Sciatic nerve (tissue), 2 donors: ENCODE measurements at places on chromosomes 13 and 19.

DNA sequence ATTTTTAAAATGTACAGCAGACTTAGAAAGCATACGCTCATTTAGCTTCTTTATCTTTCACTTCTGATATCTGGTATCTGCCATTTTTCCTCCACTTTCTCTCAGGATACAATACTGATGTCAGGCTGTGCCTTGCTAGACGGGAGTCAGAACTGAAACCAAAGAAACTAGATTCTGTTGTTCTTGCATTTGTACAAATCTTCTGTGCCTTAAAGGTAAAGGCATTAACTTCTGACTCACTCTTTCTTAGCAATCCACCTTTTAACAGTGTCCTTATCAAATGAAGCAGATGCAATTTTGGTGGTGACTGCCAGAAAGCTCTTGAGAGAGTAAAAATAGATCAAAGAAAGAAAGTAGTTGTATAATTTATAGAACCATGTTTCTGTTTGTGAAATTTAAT is 370.4 kb downstream of the PCDH20 start:
- no peak for DNase-seq

GRCh38 chr13:87536499-87536898 is 134.7 kb upstream of the SLITRK5 start:
- no peak for DNase-seq

DNA sequence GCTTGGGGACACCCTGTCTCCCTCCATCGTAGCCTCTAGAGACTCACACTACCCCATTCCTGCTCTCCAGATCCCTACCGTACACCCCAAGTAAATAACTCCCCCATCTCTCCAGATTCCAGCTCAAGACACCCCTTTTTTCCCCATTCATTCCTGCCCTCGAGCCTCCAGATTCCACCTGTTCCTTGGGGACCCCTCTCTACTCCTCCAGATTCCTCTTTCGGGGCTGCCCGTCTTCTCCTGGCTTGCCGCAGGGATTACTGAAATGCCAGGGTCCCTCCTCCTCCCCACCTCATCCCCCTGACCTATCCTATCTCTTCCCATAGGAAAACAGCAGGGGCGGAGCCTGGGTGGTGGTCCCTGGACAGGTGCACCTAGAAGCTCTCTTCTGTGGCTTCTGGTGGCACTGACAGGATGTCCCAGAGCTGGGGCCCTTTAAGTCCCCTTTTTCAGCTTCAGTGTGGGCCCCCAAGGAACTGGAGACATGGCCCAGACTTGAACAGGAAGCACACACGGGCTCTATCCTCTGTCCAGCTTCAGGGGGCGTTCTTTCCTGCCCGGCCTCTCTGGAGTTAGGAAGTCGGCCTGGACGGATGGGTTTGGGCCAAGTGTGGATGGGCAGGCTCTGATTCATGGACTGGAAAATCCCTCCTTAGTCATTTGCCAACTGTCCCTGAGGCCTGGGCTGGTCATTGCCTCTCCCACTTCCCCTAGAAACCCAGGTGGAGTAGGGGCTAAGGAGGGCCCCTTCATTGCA is 1.2 kb downstream of the ZSWIM4 start:
- DNase-seq: peak; percentile 78

DNA sequence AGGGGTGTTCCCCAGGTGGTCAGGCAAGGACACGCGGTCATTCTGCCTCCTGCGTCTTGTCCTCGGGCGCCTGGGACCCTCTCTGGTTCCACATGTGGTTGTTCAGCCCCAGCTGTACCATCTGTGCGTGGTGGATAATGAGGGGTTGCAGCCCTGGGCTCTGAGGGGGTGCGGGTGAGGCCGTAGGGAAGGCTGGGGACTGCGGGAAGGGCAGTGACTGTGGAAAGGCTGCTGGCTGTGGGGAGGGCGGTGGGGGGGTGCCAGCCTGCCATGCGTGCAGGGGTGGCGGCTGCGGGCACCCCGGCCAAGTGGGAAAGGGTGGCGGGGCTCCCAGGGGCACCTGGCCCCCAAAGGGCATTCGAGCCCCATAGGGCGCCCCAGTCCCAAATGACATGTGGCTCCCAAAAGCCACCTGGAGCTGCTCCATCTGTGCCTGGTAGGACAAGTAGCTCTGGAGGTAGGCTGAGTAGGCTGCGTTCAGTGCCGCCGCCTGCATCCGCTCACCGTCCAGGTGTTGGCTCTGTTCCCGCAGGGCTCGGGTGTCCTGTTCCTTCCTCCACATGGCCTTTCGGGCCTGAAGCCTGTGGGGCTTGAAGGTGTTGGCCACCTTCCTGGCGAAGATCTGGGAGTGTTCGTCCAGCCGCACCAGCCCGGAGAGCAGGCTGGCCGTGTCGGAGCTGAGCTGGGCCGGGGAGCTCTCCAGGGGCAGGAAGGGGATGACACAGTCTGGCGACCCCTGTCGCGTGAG is 15.1 kb downstream of the TICAM1 start:
- DNase-seq: no peak

- no peak for DNase-seq
These were observed 28.5 kb downstream of the SLITRK1 start for GRCh38 chr13:83853771-83854170.

DNA sequence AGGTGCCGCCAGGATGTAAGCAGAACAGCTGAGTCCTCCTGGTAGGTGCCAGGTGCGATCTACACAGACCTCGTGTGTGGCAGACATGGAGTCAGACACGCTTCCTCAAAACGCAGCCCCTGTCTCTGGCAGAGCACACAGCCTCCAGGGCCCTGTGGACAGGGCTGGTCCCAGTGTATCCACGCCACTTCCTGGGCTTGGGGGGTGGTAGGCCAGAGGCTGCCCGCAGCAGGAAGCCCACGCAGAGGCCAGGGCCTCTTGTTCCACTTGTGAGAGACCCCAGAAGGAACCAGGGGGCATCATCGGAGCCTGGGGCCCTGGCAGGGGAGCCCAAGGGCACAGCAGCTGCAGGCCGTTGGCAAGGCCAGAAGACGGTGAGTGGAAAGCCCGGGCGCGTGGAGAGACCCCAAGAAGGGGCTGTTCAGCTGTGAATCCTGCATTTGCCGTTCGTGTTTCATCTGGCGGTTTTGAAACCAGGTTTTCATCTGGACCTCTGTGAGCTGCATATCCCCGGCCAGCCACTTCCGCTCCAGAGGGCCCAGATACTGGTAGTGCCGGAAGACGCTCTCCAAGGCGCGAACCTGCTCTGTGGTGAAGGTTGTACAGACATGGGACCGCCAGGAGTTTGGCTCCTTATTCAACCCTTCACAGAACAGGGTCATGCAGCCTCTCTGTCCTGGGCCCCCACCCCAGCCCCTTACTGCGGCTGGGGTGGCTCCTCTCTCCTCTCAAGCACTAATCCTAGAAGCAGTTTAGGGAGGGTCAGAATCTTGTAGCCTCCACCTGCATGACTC is 25.1 kb upstream of the SLITRK1 start:
- DNase-seq: no peak

GRCh38 chr19:46611776-46612175 is 10.6 kb downstream of the CALM3 start:
- peak; percentile 54 for DNase-seq
